Cardiac septum (tissue), 1 donor: ENCODE measurements at places on chromosomes 4 and X. TPM values are rescaled to one million over a fixed set of nuclear protein-coding genes. Genes with fewer than 3 reads are reported as not detected.
A peak's percentile ranks its signal among the peaks of the same experiment; 100 is the strongest.

ZMAT1 gene
- 7.5 TPM for total RNA-seq

CLGN gene
- total RNA-seq = 44.7 TPM

ACE2 gene
- total RNA-seq = 113 TPM

SUPT20HL2 gene
- not detected for total RNA-seq

NLRP2B gene
- total RNA-seq = not detected

NPNT gene
- 11.1 TPM for total RNA-seq

KCNIP4 gene
- total RNA-seq = not detected

MAGEC3 gene
- not detected for total RNA-seq

IL21 gene
- total RNA-seq = not detected

GRCh38 chr4:113831457-113831856, 69.9 kb upstream of the CAMK2D start:
- no peak for DNase-seq

- DNase-seq = no peak
Observed at GRCh38 chr4:43277003-43277402, 384.5 kb downstream of the GRXCR1 start.

DNA sequence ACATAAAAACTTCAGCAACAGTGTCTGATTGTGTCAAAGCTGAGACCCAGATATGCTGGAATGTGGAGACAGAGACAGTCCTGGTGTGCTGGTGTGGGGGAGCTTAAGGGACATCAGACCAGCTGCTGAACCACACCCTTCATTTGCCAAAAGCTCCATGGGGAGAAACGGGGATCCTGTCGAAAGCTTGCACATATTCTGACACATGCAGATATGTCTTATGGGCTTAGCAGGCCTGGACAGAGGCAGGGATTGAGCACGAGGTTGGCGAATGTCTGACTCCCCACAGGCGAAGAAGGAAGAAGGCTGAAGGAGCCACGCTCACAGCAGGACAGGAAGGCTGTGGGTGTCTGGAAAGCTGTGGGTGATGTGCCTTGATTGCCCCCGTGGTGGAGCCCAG, 72.1 kb upstream of the ACSL1 start:
- no peak for DNase-seq

DNA sequence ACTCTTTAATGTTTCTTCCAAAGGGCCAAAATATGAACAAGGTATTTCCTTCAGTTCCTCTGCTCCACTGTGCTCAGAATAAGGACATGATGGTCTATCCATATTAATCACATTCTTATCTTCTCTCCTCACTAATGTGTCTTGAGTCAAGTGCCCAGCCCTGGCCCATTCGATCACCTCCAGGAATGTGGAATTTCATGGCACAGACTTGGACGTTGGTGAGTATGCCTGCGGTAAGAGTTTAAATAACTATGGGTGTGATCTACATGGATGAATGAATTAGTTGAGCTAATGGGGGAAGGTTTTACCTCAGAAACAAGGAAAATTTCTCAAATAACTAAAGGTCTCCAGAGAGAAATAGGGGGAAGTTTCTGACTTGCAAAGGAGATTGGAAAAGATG, 174.0 kb downstream of the NPFFR2 start:
- DNase-seq = no peak

DNA sequence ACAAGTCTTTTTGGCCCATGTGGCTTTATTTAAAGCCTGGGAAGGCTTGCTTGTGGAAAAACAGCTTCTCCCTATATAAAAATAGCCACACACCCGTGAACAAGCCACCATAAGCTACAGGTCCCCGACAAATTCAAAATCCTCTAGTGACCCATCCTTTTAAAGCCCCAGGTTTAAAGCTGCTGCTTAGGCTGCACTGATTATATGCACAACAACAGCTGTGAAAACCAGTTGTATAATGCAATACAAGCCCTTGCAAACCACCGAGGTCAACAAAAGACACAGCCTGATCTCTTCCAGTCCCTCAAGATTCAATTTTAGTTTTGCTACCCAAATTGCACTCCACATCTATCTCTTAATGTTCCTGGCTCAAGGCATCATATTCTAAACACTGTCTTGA, 186.0 kb upstream of the WDFY3 start:
- DNase-seq = no peak

DNA sequence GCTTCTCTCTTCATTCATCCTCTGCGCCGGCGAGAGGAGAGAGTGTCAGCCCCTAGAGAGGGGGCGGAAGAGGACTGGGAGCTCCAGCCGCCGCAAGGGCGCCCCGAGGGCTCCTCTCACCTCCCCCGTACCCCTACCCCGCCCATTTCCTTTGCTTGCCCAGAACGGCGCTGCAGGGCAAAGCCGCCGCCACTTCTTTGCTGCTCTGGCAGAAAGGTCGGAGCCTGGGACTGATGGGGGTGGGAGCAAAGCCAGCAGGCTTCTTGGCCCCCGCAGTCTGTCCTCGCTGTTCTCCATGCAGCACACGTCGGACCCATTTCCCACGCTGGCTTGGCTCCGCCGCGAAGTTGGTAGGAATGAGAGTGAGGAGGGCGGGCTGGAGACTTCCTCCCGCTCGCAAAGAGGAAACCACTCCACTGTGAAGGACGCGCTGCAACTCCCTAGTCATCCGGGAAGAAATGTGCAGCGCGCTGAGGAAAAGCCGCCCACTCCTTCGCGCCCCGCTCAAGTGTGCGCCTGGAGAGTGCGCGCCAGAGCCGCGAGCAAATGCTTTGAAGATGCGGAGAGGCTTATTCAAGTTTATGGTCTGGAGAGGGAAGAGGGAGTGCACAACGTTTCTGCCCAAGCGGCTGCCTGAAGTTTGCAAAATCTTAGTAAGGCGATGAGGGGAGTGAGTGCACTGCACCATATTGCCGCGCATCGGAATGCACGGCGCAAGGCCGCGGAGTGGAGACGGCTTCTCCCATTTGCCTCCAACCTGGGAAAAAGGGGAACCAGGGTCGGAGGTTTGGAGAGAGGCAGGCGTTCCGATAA, 2.8 kb upstream of the PCDH7 start:
- DNase-seq = peak; percentile 76

- DNase-seq = no peak
Observed at GRCh38 chr4:119209077-119209476, 3.4 kb upstream of the USP53 start.

DNA sequence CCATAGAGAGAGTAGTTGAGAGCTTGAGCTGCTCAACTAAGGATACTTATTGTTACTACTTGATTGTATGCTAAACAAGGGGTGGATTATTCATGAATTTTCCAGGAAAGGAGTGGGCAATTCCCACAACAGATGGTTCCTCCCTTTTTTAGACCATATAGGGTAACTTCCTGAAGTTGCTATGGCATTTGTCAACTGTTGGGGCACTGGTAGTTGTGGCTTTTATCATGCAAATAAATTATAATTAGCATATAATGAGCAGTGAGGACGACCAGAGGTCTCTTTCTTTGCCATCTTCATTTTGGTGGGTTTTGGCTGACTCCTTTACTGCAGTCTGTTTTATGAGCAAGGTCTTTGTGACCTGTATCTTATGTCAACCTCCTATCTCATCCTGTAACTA, 1403.5 kb upstream of the PABPC4L start:
- no peak for DNase-seq

DNA sequence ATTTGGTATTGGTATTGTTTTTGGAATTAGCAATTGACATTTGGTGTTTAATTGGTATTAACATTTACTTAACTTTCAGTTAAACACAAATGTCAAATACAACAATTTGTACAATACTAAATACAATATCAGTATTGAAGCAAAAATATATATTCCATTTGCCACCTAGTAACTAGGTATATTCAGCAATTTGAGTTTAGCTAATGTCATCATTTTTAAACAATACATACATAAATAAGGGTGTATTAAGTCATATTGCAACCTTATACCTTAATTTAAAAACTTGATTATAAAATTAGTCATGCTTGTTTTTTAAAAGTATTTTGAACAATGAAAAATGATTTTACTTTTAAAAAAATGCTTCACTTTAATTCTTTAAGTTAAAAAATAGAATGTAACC, 53.3 kb downstream of the FBXO8 start:
- no peak for DNase-seq

GRCh38 chrX:147478899-147479298, 432.8 kb upstream of the FMR1 start:
- DNase-seq = no peak

GRCh38 chr4:181863856-181864255, 379.3 kb upstream of the TENM3 start:
- no peak for DNase-seq

GRCh38 chr4:139330283-139330682, 28.0 kb upstream of the NDUFC1 start:
- no peak for DNase-seq

GRCh38 chr4:20313237-20314030, 61.7 kb downstream of the SLIT2 start:
- no peak for DNase-seq

- DNase-seq = no peak
Observed at GRCh38 chr4:48071191-48071590, 54.6 kb downstream of the NIPAL1 start.

DNA sequence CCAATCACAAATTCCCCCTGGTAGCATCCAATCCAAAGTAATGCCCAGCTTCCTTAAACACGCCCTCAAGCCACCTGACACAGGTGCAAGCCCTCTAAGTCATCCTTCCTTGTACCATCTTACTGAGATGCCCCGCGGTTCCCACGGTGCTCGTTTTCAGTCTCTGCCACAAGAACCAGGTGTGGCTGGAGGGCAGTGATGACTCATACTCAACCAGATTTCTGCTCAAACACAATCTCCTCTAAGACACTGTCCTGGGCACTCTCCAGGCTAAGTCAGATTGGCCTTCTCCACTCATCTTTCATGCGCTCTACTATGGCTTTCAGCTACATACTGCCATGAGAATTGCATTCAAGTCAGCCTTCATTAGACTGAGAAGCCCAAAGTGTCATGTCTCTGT, 3.5 kb downstream of the SH3KBP1 start:
- DNase-seq = no peak

DNA sequence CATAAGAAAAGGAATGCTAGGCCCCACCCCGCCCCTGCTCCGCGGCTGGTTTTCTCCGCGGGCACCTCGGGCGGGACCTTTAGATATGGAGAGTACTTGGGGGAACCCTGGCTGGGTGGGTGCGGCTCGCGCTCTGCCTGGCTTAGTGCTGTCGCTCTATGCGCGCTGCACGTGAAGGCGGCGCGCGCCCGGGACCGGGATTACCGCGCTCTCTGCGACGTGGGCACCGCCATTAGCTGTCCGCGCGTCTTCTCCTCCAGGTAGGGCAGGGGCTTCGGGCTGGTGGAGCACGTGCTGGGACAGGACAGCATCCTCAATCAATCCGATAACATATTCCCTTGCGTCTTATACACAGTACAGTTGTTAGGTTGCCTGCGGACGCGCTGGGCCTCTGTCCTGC, 56.0 kb downstream of the MAGEB10 start:
- no peak for DNase-seq

GRCh38 chrX:118802857-118803256, 20.8 kb upstream of the ZCCHC12 start:
- DNase-seq = no peak

- no peak for DNase-seq
Observed at GRCh38 chrX:101362757-101363156, 14.2 kb upstream of the TIMM8A start.

DNA sequence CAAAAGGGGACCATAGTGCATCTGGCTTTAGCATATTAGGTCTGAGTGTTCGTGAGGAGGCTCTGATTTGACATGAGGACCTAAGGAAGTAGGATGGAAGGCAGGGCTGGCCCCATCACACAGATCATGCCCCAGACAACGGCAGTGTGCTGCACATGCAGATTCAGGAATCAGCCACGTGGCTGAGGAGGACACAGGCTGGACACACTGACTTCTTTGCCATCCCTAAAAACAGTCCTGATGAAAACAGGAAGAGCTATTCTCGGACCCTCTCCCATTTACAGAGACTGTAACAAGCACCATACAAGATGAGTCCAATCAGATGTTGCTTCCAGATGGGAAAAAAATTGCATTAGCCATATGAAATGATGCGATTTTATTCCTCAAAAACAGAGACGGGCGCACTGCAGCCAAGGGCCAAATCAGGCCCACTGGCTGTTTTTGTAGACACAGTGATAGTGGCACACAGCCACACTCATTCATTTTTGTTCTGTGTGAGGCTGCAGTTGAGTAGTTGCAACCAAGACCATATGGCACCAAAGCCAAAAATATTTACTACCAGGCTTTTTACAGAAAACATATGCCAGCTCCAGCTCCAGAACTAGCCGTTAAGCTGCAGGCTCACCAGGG, 41.0 kb downstream of the ACSL1 start:
- no peak for DNase-seq

DNA sequence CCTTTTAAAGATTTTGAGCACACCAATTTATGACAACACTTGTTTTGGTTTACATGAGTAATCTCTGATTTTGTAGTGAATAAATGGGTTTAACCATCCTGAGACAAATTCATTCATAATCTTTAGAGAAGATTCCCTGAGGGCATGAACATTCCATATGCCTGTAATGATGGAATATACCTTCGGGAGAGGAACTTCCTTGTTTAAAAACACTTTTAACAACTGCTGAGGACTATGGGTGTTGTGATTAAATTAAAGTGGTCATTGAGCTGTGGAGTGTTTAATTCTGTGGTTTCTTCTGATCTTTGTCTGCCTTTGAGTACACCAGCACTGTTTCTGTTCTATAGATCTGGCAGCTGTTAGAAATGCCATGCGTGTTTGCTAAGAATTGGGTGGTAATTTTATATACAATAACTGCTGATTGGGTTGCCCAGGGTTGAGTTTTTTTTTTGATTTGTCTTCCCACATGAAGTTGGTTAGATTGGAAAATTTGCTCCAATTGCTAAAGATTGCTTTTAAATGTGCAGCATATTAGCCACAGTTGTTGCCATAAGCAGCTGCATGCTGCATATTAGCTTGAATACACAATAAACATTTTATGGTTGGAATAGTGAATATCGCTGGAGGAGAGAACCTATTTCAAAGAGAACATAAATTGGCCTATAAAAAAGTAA, 86.8 kb downstream of the DCLK2 start:
- DNase-seq = no peak

GRCh38 chr4:5198656-5199541, 147.6 kb downstream of the STK32B start:
- DNase-seq = no peak

GRCh38 chrX:9443327-9443726, 21.5 kb upstream of the TBL1X start:
- no peak for DNase-seq

GRCh38 chrX:49912086-49912485, 10.3 kb upstream of the CLCN5 start:
- no peak for DNase-seq

GRCh38 chrX:136228839-136229207, 22.4 kb downstream of the MAP7D3 start:
- no peak for DNase-seq

DNA sequence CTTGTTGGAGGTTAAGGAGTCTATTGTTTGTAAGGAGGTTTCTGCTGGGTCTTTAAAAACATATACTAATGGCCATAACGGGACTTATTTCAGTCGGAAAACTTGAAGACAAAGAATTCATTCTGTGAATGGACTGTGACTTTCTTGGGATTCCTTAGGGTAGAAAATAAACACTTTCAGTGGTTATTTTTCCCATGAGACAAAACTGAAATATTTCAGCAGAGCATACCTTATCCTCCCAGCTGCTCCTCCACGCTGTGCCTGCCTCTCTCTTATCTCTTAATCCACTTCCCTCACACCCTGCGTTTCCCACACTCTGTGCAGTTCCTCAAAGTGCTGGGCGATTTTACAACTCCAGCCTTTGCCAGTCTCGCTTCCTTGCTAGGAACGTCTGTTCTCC, 47.1 kb upstream of the SORBS2 start:
- no peak for DNase-seq
